ENCODE measurements at places on chromosomes 5 and 9. TPM values are rescaled to one million over a fixed set of nuclear protein-coding genes. Genes with fewer than 3 reads are reported as not detected.

GRCh38 chr9:107105784-107106183, 177.3 kb upstream of the RAD23B start:
- no peak for DNase-seq

DNA sequence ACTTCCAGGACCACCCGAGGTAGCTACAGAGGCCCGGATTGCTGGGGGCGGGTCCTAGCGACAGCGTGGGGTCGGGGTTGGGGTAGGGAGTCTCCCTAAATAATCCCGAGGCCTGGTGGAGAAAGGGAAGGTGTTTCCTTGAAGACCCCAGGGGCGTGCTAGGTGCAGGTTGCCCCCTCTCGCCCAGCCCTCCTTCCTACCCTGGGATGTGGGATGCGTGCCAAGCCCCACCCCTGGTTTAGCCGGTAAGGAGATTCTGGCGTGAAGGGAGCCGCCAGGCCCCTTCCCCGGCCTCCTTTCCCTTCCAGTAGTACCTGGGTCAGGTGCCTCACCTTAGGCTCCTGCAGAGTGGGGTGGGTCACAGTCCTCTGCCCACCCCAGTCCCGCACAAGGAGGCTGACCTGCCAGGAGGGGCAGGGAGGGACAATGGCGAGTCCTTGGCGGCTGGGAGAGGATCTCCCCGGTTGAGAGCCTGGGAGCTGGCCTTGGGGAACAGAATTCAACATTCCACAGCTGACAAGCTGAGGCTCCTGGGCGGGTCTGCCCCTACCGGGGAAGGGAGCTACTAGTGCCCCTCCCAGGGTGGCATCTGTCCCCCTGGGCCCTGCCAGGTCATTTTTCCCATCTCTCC, 674 bp downstream of the TSPAN17 start:
- DNase-seq = peak; percentile 33

RNF183 gene
- total RNA-seq = 5.3 TPM

IFNA2 gene
- total RNA-seq = not detected

FCHO2 gene
- total RNA-seq = 43.2 TPM

HMCN2 gene
- 1.8 TPM for total RNA-seq

SPARC gene
- 985 TPM for total RNA-seq

SYK gene
- total RNA-seq = 42.9 TPM

RASEF gene
- total RNA-seq = 30.3 TPM

Data from mucosa of gallbladder (tissue), 1 donor.